ENCODE measurements at places on chromosomes 16 and 17. TPM values are rescaled to one million over a fixed set of nuclear protein-coding genes. Genes with fewer than 3 reads are reported as not detected.
A peak's percentile ranks its signal among the peaks of the same experiment; 100 is the strongest.

- H3K4me3 ChIP-seq = peak overlapping the region; percentile 83
- H3K4me1 ChIP-seq = peaks cover 6% of the 10 kb centered on the region
- peaks cover 72% of the 10 kb centered on the region for H3K27me3 ChIP-seq
- H3K36me3 ChIP-seq = no peaks in the 10 kb centered on the region
- DNase-seq = no peak
Measured at GRCh38 chr17:49969795-49970389, 902 bp downstream of the DLX4 start.

DNA sequence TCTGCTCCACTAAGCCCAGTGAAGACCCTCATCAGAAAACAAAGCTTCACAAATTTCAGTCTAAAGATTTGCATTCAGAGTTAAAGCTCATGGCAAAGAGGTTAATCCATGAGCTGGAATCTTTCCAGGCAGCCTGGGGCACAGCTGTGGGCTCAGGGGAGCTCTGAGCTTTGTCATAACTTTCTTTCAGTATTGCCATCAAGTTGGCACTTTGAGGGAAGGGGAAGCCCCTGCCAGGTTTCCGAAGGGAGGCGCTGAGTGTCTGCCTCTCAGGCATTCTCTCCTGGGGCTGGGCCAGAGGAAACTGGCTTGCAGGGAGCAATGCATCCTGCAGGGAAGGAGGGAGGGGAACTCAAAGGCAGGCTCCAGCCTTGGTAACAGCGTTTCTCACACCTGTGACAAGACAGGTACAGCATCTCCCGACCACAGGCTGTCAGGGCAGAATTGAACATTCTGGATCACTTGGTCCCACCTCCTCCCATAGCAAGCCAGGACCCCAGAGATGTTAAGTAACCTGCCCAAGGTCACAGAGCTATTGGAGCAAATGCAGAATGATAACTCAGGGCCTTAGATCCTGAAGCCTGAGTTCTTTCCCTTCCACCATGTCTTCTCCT, 3.9 kb downstream of the LPO start:
- H3K27ac ChIP-seq = no peak overlapping the region
- no peaks in the 10 kb centered on the region for H3K36me3 ChIP-seq
- peaks cover 90% of the 10 kb centered on the region for H3K27me3 ChIP-seq
- no peak overlapping the region for H3K4me3 ChIP-seq

- no peaks in the 10 kb centered on the region for H3K36me3 ChIP-seq
- H3K4me3 ChIP-seq = no peak overlapping the region
- no peaks in the 10 kb centered on the region for H3K4me1 ChIP-seq
- H3K27ac ChIP-seq = no peak overlapping the region
- DNase-seq = no peak
Measured at GRCh38 chr17:73750975-73751374, 106.7 kb upstream of the SDK2 start.

DNA sequence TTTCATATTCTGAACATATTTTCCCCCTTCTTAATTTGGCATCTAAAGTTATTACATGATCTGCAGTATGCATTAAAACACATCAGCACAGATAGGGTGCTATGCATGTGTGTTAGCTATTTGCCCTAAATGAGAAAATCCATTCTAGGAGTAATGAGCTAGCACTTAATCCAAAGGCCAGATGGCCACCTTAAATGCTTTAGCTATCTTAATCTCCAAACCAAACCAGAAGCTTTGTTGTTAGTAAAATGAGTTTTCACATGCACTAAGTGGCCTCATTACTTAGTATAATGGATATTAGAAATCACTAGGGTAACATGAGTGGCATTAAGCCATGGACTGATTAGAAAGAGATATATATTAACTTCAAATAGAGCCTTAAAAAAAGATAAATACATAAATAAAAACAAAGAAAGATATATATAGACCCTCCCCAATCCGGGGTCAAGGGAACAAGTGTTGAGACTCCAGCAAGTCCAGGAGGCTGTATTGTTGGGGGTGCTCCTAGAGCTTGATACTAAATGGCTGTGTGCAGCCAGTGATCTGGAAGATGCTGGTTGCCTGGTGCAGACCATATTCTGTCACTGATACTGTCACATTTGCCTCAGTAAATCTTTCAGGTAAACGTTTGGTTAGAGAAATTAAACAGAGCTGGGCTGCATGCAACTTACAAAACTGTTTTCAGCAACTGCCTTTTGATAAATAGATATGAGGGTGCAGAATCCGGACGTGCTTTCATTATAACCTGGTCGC, 67.3 kb downstream of the MYH10 start:
- H3K4me3 ChIP-seq = no peak overlapping the region
- peaks cover 32% of the 10 kb centered on the region for H3K36me3 ChIP-seq
- H3K4me1 ChIP-seq = no peaks in the 10 kb centered on the region
- no peaks in the 10 kb centered on the region for H3K27me3 ChIP-seq
- DNase-seq = no peak

DNA sequence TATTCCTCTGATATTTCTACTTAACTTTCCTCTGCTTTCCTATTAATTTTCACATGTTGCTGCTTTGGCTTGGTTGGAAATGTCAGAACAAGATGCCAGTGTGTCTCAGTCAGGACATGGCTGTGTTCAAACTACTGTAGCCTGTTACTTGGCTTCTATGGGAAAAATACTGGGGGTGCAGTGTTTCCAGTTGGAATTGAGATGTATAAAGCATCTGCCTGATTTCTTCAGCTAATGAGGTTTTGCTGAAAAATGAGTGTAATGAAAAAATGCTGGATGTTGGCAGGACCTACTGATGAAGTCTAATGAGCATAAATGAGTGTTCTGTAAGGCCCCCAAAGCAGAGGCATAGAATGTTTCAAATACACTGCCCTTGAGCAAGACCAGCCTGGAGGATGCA, 166.6 kb downstream of the PHKB start:
- H3K4me1 ChIP-seq = no peaks in the 10 kb centered on the region
- no peak overlapping the region for H3K27ac ChIP-seq
- H3K36me3 ChIP-seq = peaks cover 4% of the 10 kb centered on the region
- DNase-seq = no peak
- no peak overlapping the region for H3K4me3 ChIP-seq
- H3K27me3 ChIP-seq = no peaks in the 10 kb centered on the region

DNA sequence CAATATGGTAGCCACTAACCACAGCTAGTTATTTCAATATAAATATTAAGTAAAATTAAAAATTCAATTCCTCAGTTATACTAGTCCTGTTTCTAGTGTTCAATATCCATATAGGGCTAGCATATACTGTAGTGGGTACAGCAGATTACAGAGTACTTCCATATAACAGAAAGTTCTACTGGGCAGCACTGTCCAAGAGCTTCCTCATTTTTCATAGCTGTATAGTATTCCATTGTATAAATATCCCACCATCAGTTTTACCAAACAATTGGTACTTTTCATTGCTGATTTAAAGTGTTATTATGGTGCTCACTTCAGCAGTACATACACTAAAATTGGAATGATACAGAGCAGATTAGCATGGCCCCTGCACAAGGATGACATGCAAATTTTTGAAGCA, 20.4 kb downstream of the ACSM3 start:
- H3K4me1 ChIP-seq = no peaks in the 10 kb centered on the region
- H3K27me3 ChIP-seq = no peaks in the 10 kb centered on the region
- no peak overlapping the region for H3K27ac ChIP-seq

PRPSAP2 gene
- total RNA-seq = 35.8 TPM

GID4 gene
- total RNA-seq = 11.0 TPM

RAP1GAP2 gene
- total RNA-seq = 40.2 TPM

KCNJ2 gene
- total RNA-seq = 0.19 TPM

SLC47A1 gene
- total RNA-seq = 1.1 TPM

KAT2A gene
- 37.4 TPM for total RNA-seq

CPNE7 gene
- 86.8 TPM for total RNA-seq

ASB16 gene
- total RNA-seq = not detected

KRT33A gene
- total RNA-seq = not detected

Data from MCF 10A (cell line).